Spleen (tissue), 13 donors: ENCODE measurements at places on chromosomes 6 and 20. TPM values are rescaled to one million over a fixed set of nuclear protein-coding genes. Genes with fewer than 3 reads are reported as not detected.

DNA sequence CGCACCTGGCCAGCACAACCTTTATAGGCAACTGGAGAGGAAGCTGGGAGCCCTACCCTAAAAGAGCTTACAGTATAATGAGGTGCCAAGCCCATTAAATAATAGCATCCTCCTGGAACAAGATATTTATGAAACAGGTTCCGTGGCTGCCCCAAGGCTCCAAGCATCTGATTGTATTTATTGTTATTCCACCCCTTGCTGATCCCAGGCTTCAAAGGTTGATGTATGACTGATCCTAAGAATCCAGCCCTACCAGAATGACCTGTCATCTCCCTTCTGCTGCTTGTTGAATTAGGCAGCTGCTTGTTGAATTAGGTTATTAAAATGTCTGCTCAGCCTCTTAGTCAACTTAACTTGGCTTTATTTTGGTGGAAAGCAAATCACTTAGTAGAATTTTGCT lies 35.2 kb upstream of the SASH1 start:
- H3K27me3 ChIP-seq: no peaks in the 10 kb centered on the region
- no peak overlapping the region for H3K27ac ChIP-seq
- no peak for DNase-seq
- H3K4me1 ChIP-seq: no peaks in the 10 kb centered on the region
- no peak overlapping the region for H3K4me3 ChIP-seq

- no peaks in the 10 kb centered on the region for H3K27me3 ChIP-seq
- H3K36me3 ChIP-seq: no peaks in the 10 kb centered on the region
- H3K27ac ChIP-seq: no peak overlapping the region
- no peak for DNase-seq
These were observed 85.2 kb downstream of the KIF16B start for GRCh38 chr20:16488086-16488485.

GRCh38 chr6:163390770-163391169 lies 23.7 kb upstream of the QKI start:
- no peak overlapping the region for H3K27ac ChIP-seq
- no peaks in the 10 kb centered on the region for H3K36me3 ChIP-seq
- no peaks in the 10 kb centered on the region for H3K27me3 ChIP-seq
- no peak for DNase-seq
- no peak overlapping the region for H3K4me3 ChIP-seq

- peak within 1 kb of the TSS; percentile 96 for H3K27ac ChIP-seq
- H3K27me3 ChIP-seq: no peaks in the 10 kb centered on the region
- peaks cover 62% of the 10 kb centered on the region for H3K4me1 ChIP-seq
- H3K4me3 ChIP-seq: peak within 1 kb of the TSS; percentile 68
- no peaks in the 10 kb centered on the region for H3K36me3 ChIP-seq
- peak; percentile 97 for DNase-seq
These were observed at the start of gene FBXO30 for GRCh38 chr6:145814501-145815308. Gene FBXO30, minus strand, starts transcription at chr6:145814795. Its CDS starts 8,390 bp downstream, at chr6:145806405.

- H3K4me1 ChIP-seq: no peaks in the 10 kb centered on the region
- no peak overlapping the region for H3K27ac ChIP-seq
- no peaks in the 10 kb centered on the region for H3K36me3 ChIP-seq
- no peaks in the 10 kb centered on the region for H3K27me3 ChIP-seq
- DNase-seq: no peak
These were observed 1058.6 kb upstream of the FLRT3 start for GRCh38 chr20:15396026-15396425.

DNA sequence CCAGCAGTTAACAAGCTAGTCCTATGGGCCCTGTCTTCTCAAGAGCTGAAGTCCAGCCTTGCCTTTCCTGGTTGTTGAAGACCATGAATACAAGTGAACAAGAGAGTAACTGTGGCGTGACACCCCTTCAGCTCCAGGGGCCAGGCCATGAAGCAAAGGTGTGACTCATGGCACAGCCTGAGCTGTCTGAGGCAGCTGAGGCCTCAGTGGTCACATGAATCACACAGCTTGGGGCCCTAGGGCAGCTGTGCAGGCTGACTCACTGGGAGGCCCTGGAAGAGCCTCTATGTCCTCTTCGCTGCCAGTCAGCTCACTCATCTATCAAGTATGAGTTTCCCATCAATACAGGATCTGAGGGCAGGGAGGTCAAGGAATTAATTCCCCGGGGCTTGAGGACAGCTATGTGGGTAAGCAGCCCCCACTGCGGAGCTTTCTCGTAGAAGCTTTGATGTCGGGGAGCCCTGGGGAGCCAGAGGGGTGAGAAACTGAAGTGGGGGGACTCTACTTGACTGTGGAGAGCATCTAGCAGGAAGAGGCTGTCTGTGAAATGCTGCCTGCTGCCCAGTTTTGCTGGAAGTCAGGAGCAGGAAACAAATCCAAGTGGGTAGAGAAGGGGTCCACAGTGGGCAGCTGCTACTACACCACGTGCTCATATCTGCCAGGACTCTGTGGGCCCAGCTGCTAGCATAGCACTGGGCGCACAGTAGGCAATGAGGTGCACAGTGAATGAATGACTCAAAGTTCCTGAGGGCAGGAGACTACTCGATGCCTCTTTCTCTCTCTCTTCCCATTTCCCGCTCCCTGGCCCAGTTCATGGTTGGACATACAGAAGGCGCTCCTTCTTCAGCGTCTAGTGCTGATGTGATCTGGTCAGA lies 13.7 kb upstream of the FAM83C start:
- H3K4me1 ChIP-seq: no peaks in the 10 kb centered on the region
- peaks cover 48% of the 10 kb centered on the region for H3K36me3 ChIP-seq
- H3K4me3 ChIP-seq: no peak overlapping the region
- DNase-seq: no peak

- DNase-seq: no peak
- H3K27me3 ChIP-seq: no peaks in the 10 kb centered on the region
- H3K4me1 ChIP-seq: peaks cover 48% of the 10 kb centered on the region
- H3K36me3 ChIP-seq: no peaks in the 10 kb centered on the region
- no peak overlapping the region for H3K27ac ChIP-seq
These were observed 206.9 kb downstream of the LY86 start for GRCh38 chr6:6795393-6795792.

- no peaks in the 10 kb centered on the region for H3K36me3 ChIP-seq
- H3K4me3 ChIP-seq: no peak overlapping the region
- no peaks in the 10 kb centered on the region for H3K27me3 ChIP-seq
- no peaks in the 10 kb centered on the region for H3K4me1 ChIP-seq
- DNase-seq: no peak
These were observed 41.0 kb downstream of the TMEM242 start for GRCh38 chr6:157282284-157282683.

DNA sequence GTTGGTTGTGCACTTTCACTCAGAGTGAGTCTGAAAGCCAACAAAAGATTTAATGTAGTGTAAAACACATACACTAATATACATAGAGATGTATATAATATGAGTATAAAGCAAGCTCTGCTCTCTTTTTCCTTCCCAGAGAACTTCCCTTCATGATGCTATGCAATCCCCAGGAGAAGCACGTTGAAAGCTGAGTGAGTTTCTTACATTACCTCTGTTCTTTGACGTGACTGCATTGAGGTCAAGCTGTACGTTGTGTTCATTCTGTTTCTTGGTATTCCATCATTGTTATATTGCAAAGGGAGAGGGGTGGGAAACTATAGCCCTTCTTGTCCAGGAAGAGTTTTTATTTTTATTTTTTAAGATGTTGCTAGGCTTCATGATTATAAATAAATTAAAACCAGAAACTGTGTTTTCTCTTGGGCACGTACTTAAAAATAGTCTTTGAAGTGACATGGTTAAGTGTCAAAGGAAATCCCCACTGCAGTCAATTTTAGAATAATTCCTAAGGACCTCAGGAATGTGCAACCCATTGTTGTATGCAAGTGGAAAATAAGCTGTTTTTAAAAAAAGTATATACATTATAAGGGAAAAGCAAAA lies 651.0 kb downstream of the CD109 start:
- DNase-seq: no peak
- H3K4me3 ChIP-seq: no peak overlapping the region
- H3K36me3 ChIP-seq: no peaks in the 10 kb centered on the region
- no peaks in the 10 kb centered on the region for H3K4me1 ChIP-seq
- no peaks in the 10 kb centered on the region for H3K27me3 ChIP-seq

DNA sequence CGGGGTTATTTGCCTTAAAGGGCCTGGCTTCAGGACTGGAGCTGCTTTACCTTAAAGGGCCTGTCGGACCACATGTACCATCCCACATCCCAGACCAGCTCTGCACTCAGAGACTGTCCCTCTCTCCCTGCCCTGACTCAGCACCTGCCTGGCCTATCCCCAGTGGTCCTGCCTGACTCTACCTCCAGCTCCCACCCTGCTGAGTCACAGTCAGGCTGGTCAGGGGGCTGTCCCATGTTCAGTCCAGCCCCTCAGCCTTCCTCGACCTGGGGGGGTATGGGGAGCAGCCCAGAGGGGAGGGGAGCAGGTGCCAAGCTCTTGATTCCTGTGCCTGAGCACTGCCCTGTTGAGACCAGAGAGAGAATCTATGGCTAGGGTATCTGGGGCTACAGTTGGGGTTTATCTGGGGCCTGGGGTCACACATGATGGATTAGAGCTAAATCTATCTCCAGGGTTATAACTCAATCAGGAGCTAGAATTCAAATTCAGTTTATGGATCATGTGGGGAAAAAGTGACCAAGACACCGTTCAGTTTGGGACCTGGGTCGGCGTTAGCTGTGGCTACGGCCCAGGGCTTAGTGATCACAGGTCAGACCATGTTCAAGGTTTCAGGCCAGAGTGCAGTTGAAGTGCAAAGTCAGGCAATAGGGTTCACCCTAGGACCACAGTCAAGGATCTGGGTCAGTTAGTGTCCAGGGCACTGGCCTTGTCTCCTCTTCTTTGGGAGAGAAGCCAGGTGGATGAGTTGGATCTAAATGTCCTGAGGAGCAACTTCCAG lies 9.4 kb upstream of the TRIB3 start:
- no peaks in the 10 kb centered on the region for H3K27me3 ChIP-seq
- peak overlapping the region; percentile 32 for H3K27ac ChIP-seq
- no peaks in the 10 kb centered on the region for H3K36me3 ChIP-seq
- peaks cover 34% of the 10 kb centered on the region for H3K4me1 ChIP-seq
- DNase-seq: no peak

DNA sequence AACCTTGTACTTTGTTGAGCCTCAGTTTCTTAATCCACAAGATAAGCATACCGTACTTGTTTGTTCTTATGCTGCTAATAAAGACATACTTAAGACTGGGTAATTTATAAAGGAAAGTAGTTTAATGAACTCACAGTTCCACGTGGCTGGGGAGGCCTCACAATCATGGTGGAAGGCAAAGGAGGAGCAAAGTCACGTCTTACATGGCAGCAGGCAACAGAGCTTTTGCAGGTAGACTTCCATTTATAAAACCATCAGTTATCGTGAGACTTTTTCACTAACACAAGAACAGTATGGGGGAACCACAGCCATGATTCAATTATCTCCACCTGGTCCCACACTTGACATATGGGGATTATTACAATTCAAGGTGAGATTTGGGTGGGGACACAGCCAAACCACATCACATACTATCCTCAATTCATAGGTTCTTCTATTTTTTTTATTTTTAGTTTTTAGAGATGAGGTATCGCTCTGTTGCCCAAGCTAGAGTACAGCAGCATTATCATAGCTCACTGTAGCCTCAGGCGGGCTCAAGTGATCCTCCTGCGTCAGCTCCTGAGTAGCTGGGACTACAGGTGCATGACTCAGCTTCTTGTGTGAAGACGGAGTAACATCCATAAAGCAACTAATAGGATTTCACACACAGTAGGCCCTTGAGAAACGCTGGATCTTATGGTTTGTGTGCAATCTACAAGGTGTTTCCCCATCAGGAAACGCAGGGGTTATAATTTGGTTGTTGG lies 76.7 kb upstream of the IYD start:
- H3K4me1 ChIP-seq: no peaks in the 10 kb centered on the region
- no peak overlapping the region for H3K4me3 ChIP-seq
- H3K27ac ChIP-seq: no peak overlapping the region
- H3K36me3 ChIP-seq: no peaks in the 10 kb centered on the region
- no peak for DNase-seq

RBPJL gene
- not detected for total RNA-seq

C6orf163 gene
- 6.1 TPM for total RNA-seq

CEP162 gene
- total RNA-seq: 9.8 TPM

GNMT gene
- total RNA-seq: 3.0 TPM

HTR1E gene
- total RNA-seq: not detected

MLN gene
- total RNA-seq: not detected
